Stimulated activated CD4-positive, alpha-beta T cell treated with anti-CD3 and anti-CD28 coated beads, Interleukin-15, amount 100 ng/mL, for 24 hours (primary cell): ENCODE measurements at places on chromosomes 3 and 15.

- DNase-seq, result no peak
Measured at GRCh38 chr15:73732930-73733329, 20.2 kb downstream of the INSYN1 start.

DNA sequence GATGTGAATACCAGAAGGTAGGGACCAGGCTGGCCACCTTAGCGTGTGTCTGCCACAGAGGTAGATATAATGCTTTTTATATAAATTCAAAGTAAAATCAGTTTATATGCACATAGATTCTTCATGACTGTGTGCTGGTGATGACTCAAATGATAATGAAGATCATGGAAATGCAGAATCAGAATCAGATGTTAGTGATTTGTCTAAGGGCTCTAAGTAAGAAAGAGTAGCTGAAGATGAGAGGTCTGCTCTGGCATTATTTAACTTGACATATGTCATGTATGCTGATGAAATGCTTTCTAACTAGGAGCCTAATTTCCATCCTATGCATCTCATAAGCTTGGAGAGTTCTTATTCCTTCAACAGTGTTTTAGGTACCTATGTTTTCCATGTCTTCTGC, 50.3 kb upstream of the DPH6 start:
- DNase-seq, result no peak

DNA sequence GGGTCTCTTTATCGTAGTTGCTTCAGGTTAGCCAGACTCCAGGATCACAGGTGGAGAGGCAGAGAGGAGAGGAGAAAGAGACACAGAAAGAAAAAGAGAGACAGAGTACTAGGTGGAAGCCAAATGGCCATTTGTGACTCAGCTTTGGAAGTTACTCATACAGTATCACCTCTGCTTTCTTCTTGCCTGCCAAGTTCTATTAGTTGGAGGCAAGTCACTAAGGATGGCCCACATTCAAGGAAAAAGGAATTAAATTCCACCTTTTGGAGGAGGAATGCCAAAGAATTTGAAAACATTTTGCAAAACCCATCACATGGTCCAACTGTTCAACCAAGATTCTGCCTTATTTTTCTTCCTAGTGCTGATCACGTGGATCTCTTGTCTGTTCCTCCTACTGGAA, 291.1 kb downstream of the CHL1 start:
- no peak for DNase-seq

DNA sequence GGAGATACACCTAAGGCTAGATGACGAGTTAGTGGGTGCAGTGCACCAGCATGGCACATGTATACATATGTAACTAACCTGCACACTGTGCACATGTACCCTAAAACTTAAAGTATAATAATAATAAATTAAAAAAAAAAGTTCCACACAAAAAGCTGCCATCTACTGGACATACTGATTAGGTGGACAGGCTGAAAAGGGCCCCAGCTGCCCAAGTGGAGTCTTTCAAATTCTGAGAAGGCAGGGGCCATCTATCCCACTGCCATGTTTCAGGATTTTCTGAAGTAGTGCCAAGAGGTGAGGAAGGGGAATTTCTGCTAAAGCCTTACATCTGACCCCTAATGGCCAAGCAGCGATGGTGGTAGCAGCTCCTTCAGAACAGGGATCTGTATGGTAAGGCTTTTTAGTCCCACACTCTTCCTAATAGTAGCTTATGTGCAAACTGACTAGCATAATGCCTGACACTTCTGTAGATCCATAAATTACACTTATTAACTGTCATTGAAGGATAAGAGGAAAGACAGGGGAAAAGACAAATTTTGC, 7.7 kb downstream of the FSTL1 start:
- DNase-seq, result no peak

GRCh38 chr3:52697632-52697965, 8.0 kb downstream of the GLT8D1 start:
- no peak for DNase-seq
